CD4-positive, alpha-beta T cell treated with Interleukin-15 for 4 hours (primary cell): ENCODE measurements at places on chromosomes 2 and 18.

GRCh38 chr2:113910110-113910717 is 20.3 kb downstream of the ACTR3 start:
- peak; percentile 59 for DNase-seq

GRCh38 chr2:234823877-234824376 is 127.9 kb upstream of the SH3BP4 start:
- DNase-seq = no peak

DNA sequence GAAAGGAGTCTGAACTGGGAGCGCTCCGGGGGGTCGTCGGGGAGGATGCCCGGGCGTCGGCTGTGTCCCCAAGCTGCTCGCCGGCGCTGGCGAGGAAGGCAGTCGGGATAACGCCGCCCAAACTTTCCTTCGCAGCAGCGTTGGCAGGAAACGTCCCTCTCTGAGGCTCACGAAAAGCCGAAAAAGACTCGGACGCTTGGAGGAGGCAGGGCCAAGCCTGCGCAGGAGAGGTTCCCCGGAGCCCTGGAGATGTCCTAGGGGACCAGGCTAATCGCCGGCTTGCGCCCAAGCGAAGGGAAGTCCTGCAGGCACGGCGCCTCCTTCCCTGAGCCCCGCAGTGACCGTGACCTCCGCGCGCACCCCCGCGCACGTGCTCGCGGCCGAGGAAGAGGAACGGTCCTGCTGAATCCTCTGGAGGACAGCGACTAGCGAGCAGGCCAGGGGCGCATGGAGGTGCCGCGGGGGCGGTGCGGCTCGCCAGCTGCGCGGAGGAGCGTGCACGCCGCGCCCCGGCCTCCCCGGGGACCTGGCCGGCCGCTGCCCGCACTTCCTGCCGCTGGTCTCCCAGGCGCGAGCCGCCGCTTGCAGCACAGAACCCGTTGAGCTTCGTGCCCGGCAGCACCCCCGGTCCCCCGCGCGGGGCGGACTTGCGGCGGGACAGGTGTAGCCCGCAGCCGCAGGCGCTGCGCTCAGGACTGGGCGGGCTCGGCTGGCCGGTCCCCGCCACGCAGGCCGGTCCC is at the start of gene SH3RF3:
Gene SH3RF3, plus strand, starts transcription at position 590 of the 740 bp plus-strand sequence.
- no peak for DNase-seq

GRCh38 chr18:48957616-48958015 is 6.9 kb upstream of the SMAD7 start:
- no peak for DNase-seq

GRCh38 chr2:72745679-72746368 is 80.0 kb downstream of the EXOC6B start:
- DNase-seq = peak; percentile 25

GRCh38 chr2:236908439-236909192 is 177.1 kb upstream of the COPS8 start:
- no peak for DNase-seq

DNA sequence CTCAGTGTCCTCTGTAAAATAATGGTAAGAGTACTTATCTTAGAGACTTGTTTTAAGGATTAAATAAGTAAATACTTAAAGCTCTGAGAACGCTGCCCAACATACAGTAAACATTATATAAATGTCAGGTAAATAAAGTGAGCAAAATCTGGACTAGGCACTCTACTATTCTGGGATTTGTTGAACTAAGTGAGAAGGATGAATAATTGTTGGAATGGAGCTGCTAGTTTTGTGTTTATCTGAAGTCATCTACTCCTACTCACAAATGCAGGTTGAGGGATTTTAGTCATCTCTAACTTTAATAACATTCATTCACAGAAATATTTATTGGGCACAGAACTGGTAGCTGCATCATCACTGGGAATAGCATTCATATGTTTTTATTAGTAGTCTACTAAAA is 103.4 kb downstream of the MEIS1 start:
- no peak for DNase-seq

DNA sequence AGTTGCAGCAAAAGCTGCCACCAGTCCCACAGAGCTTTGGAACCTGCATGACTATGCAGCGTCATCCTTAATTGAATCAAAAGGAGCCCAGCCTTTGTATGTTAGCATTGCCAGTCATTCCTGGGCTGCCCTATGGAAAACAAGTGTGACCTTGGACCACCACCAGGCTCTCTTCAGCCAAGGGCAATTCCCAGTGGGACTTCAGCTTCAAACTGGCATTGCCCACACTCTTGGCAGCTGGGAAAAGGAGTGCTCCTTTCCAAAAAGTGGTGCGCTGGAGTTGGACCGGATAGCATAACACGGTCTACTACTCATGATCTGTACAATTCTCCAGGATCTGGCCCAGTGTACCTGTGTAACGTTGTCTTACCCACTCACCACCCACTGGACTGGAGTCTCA is 259.5 kb downstream of the MREG start:
- DNase-seq = no peak

- peak; percentile 31 for DNase-seq
Measured at GRCh38 chr2:37243435-37243834, 12.0 kb downstream of the NDUFAF7 start.

GRCh38 chr2:40457837-40458236 is 5.9 kb upstream of the SLC8A1 start:
- no peak for DNase-seq

GRCh38 chr18:41034413-41034812 is 920.6 kb upstream of the PIK3C3 start:
- no peak for DNase-seq

DNA sequence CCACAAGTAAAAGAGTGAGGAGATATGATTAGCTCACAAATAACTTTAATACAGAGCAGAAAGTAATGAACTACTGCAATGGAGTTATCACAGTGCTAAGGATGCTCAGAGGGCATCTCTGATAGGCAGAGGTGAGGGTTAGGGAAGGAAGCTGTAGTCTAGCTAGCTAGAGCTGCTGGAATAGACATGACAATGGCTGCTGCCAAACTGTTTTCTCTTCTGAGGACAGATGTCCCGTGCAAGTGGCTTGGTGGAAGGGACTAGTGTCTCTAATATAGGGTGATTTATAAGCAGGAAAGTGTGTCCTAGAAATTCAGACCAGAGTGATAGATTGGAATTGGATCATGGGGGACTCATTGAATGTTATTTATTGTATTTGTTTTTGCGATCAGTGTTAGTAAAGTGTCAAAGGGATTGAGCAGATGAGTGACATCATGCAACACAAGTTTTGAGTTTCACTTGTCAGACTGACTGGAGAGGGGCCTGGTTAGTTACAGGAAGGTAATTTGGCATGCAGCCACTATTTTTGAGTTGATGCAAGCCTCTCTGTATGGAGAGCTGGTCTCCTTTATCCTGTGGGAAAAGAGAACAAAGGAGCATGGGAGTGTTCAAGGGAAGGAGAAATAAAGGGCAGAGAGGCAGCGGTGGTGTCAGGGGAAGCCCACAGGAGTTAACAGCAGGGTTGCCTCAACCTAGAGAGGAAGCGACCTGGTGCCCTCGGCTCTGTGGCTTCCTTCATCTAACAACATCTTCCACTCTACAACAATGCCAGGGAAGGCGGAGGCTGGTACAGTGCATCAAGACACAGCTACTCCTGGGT is 1.9 kb downstream of the CTLA4 start:
- peak; percentile 58 for DNase-seq
